ENCODE measurements at places on chromosomes 1 and 21. TPM values are rescaled to one million over a fixed set of nuclear protein-coding genes. Genes with fewer than 3 reads are reported as not detected.

Gene C21orf91
- total RNA-seq: 17.7 TPM

Gene KCNJ9
- total RNA-seq: 0.05 TPM

Gene LINGO4
- not detected for total RNA-seq

Gene CLEC20A
- not detected for total RNA-seq

Gene HNRNPR
- 194 TPM for total RNA-seq

DNA sequence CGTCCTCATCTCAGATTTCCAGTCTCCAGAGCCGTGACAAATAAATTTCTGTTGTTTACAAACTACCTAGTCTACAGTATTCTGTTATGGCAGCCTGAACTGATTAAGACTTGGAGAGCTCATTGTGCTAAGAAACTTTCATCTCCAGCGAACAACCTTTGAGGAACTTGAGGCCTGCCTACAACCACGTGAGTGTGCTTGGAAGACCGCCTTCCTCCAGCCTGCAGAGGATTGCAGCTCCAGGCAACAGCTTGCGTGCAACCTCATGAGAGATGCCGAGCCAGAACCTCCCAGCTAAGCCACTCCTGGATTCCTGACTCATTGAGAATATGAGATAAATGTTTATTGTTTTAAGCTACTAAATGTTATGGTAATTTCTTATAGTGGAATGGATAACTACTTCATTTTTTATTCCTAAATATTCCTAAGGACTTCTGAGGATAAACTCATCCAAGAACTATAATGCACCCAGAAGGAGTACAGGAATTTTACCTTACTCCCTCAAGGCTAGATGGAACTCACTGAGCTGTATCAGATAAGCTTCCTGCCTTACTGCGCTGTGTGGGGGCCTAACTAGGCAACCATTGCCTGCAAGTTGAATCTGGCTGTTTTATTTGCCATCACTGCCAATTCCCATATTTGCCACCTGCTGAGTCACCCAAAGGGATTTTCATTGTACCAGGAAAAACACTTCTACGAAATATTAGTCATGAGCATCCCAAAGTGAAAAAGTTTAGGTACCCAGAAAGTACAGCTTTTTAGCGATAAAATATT lies 17.6 kb downstream of the FAM177B start:
- H3K27me3 ChIP-seq: no peaks in the 10 kb centered on the region
- no peaks in the 10 kb centered on the region for H3K36me3 ChIP-seq
- no peak overlapping the region for H3K27ac ChIP-seq
- DNase-seq: no peak
- H3K4me3 ChIP-seq: no peak overlapping the region
- H3K4me1 ChIP-seq: no peaks in the 10 kb centered on the region

GRCh38 chr1:79281442-79281841 lies 274.9 kb upstream of the ADGRL4 start:
- no peak overlapping the region for H3K27ac ChIP-seq
- no peak overlapping the region for H3K4me3 ChIP-seq
- no peak for DNase-seq

DNA sequence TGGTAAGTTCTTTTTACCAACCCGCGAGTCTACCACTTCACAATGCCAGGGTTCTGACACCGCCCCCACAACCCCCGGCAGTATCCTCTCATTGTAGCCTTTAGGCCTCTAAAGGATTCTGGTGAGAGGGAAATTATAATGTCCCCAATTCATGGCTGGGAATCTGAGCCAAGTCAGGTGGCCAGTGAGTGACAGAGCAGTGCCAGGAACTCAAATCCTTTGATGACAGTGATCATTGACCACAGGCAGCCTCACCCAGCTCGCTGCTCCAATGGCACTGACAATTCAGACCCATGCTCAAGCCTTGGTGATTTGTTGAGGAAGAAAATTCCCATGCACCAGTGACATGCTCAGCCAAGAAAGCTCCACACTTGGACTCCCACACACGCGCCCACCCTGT lies 63.4 kb upstream of the CSF1 start:
- H3K36me3 ChIP-seq: no peaks in the 10 kb centered on the region
- no peak overlapping the region for H3K4me3 ChIP-seq
- no peaks in the 10 kb centered on the region for H3K4me1 ChIP-seq
- DNase-seq: no peak
- no peak overlapping the region for H3K27ac ChIP-seq
- H3K27me3 ChIP-seq: no peaks in the 10 kb centered on the region

DNA sequence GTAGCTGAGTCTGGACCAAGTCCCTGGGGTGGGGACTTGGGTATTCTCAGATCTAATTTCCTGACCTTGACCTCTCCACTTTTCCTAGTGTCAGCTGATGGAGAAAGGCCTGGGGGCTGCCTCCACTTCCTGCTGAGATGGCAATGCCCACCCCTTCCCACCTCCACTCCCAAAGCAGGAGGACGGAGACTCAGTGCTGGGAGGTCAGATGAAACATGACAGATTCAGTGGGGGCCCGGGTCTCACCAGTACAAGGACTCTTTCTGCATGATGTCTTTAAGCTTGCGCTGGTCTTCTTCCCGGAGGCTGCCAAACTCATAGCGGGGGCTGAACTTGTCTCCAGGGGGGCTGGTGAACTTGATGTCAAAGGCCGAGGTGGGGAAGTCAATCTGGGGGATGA lies 35.6 kb upstream of the PPP1R15B start:
- no peak overlapping the region for H3K27ac ChIP-seq
- peaks cover 45% of the 10 kb centered on the region for H3K4me1 ChIP-seq
- DNase-seq: no peak
- no peak overlapping the region for H3K4me3 ChIP-seq
- peaks cover 2% of the 10 kb centered on the region for H3K36me3 ChIP-seq
- no peaks in the 10 kb centered on the region for H3K27me3 ChIP-seq

DNA sequence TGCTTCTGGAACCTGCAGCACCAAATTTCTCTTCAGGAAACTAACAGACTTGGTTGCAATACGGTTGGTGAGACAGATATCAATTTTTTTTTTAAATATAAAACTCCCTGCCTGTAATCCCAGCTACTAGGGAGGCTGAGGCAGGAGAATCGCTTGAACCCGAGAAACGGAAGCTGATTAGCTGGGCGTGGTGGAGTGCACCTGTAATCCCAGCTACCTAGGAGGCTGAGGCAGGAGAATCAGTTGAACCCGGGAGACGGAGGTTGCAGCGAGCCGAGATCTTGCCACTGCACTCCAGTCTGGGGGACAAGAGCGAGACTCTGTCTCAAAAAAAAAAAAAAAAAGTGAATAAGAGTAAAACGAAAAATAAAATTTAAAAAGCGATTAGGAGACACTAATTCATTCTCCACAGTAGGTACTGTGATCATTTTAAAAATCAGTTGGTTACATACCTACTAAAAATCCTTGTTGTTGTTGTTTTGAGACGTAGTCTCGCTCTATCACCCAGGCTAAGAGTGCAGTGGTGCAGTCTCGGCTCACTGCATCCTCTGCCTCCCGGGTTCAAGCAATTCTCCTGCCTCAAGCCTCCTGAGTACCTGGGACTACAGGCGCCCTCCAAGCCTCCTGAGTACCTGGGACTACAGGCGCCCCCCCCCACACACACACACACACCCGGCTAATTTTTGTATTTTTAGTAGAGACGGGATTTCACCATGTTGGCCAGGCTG lies 796 bp upstream of the RBM8A start:
- peak overlapping the region; percentile 99 for H3K27ac ChIP-seq
- H3K4me1 ChIP-seq: peaks cover 18% of the 10 kb centered on the region

DNA sequence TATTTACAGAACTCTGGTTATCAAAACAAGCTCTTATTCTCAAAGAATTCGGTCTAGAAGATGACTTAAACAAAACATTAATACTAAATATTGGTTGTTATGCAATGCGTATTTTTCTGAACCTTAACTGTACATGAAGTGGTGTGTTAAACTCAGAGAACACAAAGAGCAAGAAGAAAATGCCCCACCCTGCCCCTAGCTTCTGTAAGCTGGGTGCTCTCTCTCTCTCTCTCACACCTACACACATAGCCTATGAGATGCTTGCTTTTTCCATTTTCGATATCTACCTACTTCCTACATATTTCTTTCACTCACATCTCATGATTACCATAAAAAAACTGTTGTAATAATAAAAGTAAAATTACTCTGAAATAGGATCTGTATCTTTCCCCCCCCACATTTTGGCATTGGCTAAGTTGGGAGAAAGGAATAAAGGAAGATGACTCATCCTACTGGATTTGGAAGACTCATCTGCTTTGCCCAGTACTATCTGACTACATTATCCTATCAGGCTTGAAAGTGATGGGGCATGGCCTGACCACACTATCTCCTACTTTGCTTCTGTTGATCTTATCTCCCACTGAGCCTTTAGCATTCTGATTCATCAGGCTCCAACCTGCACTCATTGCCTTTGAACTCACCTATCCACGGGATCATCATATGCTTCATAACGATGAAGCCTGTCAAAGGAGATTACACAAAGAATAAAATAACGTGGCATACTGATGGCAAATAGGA lies 2.9 kb downstream of the CRYZ start:
- no peak overlapping the region for H3K27ac ChIP-seq
- no peak overlapping the region for H3K4me3 ChIP-seq
- H3K4me1 ChIP-seq: peaks cover 34% of the 10 kb centered on the region
- no peaks in the 10 kb centered on the region for H3K36me3 ChIP-seq
- H3K27me3 ChIP-seq: no peaks in the 10 kb centered on the region
